Sigmoid colon (tissue), 7 donors: ENCODE measurements at places on chromosomes 2 and 18. TPM values are rescaled to one million over a fixed set of nuclear protein-coding genes. Genes with fewer than 3 reads are reported as not detected.

The ANKRD30B gene
- total RNA-seq: 0.36 TPM

GRCh38 chr2:192026059-192026824, 168.5 kb downstream of the TMEFF2 start:
- H3K27ac ChIP-seq: peak overlapping the region; percentile 45

The RNF149 gene
- 55.6 TPM for total RNA-seq

The KRTCAP3 gene
- total RNA-seq: not detected

- H3K27me3 ChIP-seq: no peaks in the 10 kb centered on the region
- DNase-seq: no peak
- H3K27ac ChIP-seq: no peak overlapping the region
- H3K36me3 ChIP-seq: no peaks in the 10 kb centered on the region
- no peaks in the 10 kb centered on the region for H3K4me1 ChIP-seq
- no peak overlapping the region for H3K4me3 ChIP-seq
Observed at GRCh38 chr18:67290421-67290820, 226.1 kb downstream of the DSEL start.

GRCh38 chr2:16653083-16653375, 12.6 kb downstream of the CYRIA start:
- no peaks in the 10 kb centered on the region for H3K27me3 ChIP-seq
- peaks cover 67% of the 10 kb centered on the region for H3K4me1 ChIP-seq
- peak overlapping the region; percentile 76 for H3K27ac ChIP-seq

GRCh38 chr2:205934443-205934842, 151.5 kb downstream of the INO80D start:
- H3K4me3 ChIP-seq: no peak overlapping the region
- H3K4me1 ChIP-seq: peaks cover 6% of the 10 kb centered on the region
- no peak for DNase-seq
- no peak overlapping the region for H3K27ac ChIP-seq
- no peaks in the 10 kb centered on the region for H3K27me3 ChIP-seq

GRCh38 chr2:60512641-60513040, 40.8 kb downstream of the BCL11A start:
- peaks cover 78% of the 10 kb centered on the region for H3K4me1 ChIP-seq
- no peak overlapping the region for H3K4me3 ChIP-seq
- no peaks in the 10 kb centered on the region for H3K36me3 ChIP-seq
- H3K27me3 ChIP-seq: no peaks in the 10 kb centered on the region

- H3K36me3 ChIP-seq: no peaks in the 10 kb centered on the region
- H3K27ac ChIP-seq: no peak overlapping the region
- H3K27me3 ChIP-seq: no peaks in the 10 kb centered on the region
- DNase-seq: no peak
- no peaks in the 10 kb centered on the region for H3K4me1 ChIP-seq
Observed at GRCh38 chr2:165192729-165193128, 11.1 kb downstream of the SCN3A start.
